ENCODE measurements at places on chromosomes 2 and 18.

DNA sequence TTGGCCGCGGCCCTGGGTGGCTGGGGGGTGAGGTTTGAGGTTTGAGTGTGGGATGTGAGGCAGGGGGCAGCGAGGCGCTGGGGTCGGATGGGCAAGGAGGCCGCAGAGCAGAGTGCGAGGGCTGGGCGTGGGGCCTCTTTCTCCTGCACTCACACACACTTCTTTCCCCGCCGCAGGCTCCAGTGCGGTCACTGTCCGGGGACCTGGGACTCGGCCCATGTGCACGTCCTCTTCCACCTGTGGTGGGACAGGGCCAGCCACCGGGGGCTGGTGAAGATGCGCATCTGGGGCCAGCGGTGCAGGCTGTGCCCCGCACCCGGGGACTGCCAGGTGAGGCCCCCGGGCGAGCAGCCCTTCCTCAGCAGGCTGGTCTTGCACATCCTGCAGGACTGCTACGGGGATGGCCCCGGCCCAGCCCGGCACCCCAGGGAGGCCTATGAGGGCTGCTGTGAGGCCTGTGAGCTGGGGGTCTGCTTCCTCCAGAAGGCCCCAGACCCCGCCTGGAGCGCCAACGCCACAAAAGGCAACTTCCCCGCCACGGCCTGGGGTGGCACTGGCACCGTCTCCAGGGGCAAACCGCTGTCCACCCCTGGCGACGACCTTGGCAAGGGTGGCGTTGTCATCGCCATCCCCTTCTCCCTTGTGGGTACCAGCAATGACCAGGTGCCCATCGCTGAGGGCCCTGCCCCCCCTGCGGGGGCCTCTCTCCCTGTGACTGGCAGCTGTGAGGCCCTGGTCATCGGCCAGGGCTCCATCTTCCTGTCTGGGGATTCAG, 2.2 kb downstream of the RTP5 start:
- DNase-seq, result no peak

GRCh38 chr2:71721669-71722068, 268.3 kb downstream of the DYSF start:
- no peak for DNase-seq

GRCh38 chr2:223095207-223095606, 43.2 kb downstream of the KCNE4 start:
- DNase-seq, result no peak

DNA sequence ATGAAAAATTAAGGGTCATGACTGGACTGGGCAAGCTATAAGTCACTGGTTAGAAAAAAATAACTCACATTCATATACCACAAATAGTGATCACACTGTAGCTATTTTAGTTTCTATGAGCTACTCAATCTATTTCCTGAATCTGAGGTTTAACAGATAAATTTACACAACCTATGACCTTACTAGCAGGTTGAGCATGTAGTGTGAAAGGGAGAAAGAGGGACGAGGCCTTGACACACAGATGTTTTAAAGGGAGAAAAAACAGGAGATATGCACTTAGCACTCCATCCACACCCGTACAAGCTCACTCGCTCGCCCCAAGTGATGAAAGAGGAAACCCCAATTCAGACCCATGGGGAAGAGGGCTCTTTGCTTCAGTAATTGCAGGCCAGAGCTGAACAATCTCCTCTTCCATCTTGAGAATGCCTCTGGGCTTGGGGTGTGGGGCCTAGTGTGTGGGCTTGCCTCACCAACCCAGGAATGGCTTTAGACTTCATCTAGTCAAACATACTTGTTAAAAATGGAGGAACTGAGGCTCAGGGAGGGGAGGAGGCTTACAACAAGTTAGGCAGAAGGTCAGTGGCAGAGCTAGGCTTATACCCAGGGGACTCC, 10.7 kb downstream of the CYRIA start:
- DNase-seq, result no peak

GRCh38 chr18:51168026-51168742, 29.3 kb downstream of the MEX3C start:
- DNase-seq, result no peak

DNA sequence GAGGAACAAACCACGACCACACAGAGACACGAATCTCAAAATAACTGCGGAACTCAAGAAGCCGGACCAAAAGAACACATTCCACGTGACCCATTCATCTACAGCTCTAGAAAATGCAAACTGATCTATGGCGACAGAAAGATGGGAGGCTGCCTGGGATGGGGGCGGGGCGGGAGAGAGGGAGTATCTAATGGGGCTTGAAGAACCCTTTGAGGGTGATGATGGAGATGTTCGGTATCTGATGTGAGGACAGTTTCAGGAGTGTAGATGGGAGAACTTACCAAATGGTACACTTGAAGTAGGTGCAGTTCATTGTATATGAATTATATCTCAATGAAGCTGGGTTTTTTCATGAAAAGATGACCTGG, 34.6 kb upstream of the KLF11 start:
- DNase-seq, result no peak

DNA sequence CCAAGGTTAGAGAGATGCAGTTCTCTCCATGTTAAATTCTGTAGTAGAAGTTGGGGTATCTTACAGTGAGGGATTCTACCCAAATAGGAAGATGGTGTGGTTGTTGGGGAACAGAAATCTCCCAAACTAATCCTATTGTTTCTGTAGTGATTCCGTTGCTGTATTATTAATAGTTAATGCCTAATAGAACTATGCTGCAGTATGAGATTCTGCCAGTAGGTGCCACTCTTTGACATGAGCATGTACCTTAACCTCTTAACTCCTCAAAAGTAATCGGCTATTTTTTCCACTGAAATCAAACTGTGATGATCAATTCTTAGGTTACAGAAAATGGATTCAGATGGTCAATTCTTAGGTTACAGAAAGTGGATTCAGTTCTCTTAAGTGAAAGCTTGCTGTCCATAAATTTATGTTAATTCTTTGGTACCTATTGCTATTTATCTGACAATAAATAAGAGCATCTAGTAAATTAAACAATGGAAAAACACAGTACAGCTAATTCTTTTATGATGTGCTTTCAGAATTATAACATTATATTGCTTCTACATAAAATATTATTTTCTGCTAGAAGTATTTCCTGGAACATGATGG, 97.9 kb upstream of the DLX2 start:
- DNase-seq, result no peak

DNA sequence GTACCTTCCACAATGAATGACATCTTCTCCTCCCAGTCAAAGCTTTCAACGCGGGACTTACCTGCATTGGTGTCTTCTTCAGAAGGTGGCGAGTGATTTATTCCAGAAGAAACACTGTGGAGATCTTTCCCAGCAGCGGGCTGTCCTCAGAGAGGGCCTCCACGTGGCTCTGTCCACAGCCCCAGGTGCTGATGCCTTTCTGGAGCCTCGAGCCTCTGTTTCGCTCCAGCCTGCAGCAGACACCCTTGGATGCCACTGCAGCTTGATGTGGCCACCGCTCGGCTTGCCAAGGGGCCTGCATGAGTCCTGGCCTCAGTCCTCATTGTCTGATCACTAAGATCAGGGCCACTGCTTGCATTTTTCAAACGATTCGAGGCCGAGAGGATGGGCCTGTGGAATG, 46.6 kb upstream of the GALR1 start:
- no peak for DNase-seq

GRCh38 chr2:240335061-240335460, 100.4 kb upstream of the GPC1 start:
- no peak for DNase-seq

DNA sequence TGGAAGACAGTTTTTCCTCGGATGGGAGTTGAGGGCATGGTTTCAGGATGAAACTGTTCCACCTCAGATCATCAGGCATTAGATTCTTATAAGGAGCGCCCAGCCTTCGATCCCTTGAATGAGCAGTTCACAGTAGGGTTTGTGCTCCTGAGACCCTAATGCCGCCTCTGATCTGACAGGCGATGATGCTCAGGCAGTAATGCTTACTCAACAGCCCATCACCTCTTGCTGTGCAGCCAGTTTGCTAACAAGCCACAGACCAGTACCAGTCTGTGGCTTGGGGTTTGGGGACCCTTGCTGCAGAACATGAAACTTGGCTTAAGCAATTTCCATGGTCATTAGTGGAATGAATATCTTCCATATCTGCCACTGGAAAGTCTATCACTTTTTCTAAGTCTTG, 56.4 kb downstream of the GORASP2 start:
- DNase-seq, result no peak

DNA sequence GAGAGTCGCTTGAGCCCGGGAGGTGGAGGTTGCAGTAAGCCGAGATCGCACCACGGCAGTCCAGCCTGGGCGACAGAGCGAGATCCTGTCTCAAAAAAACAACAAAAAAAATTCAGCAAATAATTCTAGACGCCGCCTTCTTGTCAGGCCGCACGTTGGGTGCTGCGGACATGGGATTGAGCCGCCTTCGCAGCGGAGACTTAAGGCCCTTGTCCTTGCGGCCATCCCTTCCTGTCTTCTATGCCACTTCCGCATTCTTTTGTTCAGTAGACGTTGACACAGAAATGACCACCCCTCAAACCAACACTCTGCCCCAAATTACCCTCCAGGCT, 15.8 kb downstream of the PTPN18 start:
- no peak for DNase-seq

GRCh38 chr18:55500316-55501086, 87.5 kb downstream of the TCF4 start:
- DNase-seq, result peak; percentile 83

GRCh38 chr2:168500516-168500915, 44.4 kb downstream of the CERS6 start:
- DNase-seq, result peak; percentile 10

DNA sequence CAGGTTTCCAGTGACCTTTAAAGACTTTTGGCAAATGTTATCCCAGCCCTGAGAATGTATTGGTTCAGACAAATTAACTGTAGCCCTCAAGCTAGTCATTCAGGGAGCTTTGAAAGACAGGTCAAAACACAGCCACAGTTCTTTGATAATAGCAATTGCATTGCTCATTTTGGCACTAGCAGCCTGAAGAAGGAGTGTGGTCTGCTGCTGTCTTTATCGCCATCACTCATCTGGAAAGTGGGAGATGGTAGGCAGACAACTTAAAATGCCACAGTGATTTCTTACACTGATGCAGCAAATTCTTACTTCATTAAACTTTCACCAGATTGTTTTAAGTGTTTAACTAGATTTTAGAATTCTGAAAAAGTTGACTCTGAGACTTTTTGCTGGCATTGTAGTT, 47.2 kb downstream of the DOK6 start:
- no peak for DNase-seq

GRCh38 chr2:219496825-219497494, 1.7 kb upstream of the GMPPA start:
- DNase-seq, result no peak

DNA sequence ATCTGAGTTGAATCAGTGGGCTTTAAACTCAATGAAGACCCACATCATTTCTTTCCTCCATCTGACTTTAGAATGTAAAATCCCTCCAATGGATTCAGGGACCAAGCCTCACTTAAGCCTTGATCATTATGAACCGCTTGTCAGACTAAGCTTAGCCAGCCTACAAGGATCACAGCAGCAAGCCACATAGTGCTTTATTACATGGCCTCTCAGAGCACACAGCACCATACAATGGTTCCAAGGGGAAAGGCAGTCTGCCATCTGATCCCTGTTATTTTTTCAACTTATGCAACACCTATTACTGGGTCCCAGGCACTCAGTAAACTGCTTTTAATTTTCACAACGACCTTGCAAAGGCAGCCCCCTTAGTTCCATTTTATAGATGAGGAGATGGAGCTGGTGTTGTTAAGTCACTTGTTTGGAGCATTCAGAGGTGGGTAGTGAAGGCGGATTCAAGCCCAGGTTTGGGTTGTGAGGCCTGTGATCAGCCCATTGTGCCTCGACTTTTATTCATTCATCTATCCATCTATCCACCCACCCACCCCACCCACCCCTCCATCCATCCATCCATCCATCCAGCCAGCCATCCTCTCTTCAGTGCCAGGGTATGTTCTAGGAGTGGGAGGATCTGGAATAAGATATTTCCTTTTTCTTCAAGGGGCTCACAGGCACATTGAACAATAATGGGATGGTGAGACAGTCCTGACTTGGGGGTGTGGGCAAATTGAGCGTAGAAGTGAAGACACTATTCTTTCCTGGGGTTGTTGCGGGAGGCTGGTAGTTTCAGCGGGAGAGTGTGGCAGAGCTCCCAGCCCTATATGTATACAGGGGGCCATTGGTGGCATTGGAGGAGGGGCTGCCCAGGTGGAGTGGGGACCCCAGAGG, 141.2 kb downstream of the MYCN start:
- no peak for DNase-seq

- DNase-seq, result no peak
Measured at GRCh38 chr18:12026562-12026961, 45.3 kb downstream of the IMPA2 start.

GRCh38 chr2:31202041-31202440, 15.3 kb downstream of the CAPN14 start:
- DNase-seq, result no peak

DNA sequence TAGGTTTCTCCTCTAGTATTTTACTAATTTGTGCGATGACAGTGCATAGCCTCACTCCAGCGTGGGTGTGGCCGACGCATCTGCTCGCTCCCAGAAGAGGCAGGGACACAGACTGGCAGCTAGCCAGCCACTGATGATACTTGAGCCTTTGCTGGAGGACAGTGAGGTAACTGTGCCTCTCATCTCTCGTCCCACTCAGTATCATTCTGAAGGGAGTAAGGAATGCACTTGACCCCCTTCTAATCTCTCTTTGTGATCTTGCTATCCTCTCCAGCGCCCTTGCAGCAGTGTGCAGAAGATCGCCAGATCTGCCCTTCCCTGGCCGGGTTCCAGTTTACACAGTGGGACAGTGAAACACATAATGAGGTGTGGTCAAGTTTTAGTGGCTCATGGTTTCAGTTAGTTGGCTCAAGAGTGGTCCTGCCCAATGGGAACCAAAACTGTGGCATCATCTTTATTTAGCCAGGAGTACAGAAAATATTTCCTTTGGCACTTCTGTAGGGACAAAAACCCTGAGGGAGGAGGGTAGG, 17.5 kb downstream of the NCAPH start:
- DNase-seq, result no peak

DNA sequence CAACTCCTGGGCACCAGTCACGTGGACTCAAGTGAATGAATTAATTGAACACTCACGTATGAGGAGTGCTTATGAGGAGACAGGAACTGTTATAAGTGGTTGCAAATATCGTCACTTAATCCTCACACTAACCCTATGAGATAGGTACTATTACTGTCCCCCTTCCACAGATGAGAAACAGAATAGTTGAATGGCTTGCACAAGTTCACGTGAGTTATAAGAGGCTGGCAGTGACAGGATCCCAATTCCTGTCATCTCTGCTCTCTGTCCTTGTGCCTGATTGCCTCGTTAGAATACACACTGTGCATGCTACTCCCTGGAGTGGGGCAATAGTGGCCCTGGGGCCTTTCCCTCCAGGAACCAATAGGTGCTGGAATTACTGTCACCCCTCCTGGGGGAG, 253.5 kb downstream of the DYSF start:
- DNase-seq, result no peak

GRCh38 chr2:190452433-190452832, 44.3 kb downstream of the MFSD6 start:
- DNase-seq, result no peak

DNA sequence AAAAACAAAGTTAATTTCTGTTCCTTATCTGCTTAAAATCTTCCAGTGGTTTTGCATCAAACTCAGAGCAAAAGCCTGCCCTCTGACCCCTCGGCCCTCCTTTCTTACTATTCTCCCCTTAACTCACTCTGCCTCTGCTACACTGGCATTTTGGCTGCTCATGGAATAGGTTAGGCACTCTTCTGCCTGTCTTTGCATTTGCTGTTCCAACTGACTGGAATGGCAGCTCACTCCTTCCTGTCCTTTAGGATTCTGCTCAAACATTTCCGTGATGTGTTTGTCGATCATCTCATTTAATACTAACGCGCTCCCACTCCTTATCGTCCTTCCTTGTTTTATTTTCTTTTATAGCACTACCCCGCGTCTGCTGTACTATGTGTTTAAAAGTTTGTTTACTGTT, 815 bp downstream of the CEBPZ start:
- peak; percentile 9 for DNase-seq
